ENCODE measurements at places on chromosomes 13 and 19. TPM values are rescaled to one million over a fixed set of nuclear protein-coding genes. Genes with fewer than 3 reads are reported as not detected.
A peak's percentile ranks its signal among the peaks of the same experiment; 100 is the strongest.

DNA sequence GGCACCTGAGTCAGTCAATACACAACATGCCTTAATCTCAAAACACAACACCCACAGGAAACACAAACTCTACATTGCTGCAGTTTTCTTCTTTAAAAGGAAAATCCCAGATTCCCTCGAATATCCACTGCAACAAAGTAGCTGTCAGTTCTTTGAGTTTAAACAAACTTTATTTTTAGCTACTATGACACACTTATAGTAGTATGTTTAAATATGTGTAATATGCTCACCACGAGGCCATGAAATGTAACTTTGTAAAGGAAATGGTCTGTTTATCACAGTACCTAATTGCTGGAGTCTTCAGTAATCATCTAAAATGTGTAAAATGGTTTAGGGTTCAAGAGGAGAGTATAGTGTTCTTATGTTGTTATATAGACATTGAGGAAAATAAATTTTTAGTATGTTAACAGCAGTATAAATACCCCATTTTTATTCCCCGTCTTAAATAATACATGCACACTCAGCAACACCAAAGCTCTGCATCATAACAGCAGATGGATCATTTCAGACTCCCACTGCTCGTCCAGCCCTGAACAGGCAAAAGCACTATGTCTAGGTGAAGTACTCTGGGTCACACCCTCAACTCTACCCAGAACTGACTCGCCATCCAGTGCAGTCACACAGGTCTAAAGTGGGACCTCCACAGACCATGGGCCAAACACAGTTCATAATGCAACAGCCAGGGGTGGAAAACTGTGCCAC is 20.6 kb downstream of the TUBGCP3 start:
- H3K4me3 ChIP-seq = no peak overlapping the region
- no peak overlapping the region for H3K27ac ChIP-seq
- H3K36me3 ChIP-seq = peaks cover 35% of the 10 kb centered on the region

DNA sequence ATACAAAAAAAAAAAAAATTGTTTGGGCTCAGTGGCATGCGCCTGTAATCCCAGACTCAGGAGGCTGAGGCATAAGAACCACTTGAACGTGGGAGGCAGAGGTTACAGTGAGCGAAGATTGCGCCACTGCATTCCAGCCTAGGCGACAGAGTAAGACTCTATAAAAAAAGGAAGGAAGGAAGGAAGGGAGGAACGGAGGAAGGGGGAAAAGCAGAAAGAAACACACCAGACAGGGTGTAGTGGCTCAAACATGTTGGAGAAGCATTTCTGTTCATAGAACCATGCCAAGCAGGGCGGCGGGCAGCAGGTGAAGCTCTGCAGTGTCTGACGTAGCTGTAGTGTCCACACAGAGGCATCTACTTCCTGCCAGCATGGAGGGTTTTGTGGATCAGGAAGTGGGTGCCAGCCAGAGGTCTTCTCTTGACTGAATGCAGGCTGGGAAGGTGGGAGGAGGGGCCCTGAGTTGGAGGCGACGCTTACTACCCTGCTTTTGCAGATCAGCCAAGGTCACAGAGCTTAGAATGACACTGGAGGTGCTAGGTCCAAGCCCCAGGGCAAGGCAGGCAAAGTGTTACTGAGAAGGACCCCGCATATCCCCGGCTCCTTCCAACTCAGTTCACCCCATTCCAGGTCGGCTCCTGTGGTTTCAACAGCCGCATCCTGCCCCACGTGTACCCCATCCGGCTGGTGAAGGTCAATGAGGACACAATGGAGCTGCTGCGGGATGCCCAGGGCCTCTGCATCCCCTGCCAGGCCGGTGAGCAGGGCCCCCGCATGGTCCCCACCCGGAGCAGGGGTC is 11.6 kb upstream of the PGLS start:
- no peak for DNase-seq
- peaks cover 16% of the 10 kb centered on the region for H3K4me1 ChIP-seq

GRCh38 chr13:68023838-68024581 is 793.9 kb upstream of the PCDH9 start:
- no peak overlapping the region for H3K27ac ChIP-seq
- no peaks in the 10 kb centered on the region for H3K27me3 ChIP-seq
- no peak overlapping the region for H3K4me3 ChIP-seq
- H3K4me1 ChIP-seq = no peaks in the 10 kb centered on the region

DNA sequence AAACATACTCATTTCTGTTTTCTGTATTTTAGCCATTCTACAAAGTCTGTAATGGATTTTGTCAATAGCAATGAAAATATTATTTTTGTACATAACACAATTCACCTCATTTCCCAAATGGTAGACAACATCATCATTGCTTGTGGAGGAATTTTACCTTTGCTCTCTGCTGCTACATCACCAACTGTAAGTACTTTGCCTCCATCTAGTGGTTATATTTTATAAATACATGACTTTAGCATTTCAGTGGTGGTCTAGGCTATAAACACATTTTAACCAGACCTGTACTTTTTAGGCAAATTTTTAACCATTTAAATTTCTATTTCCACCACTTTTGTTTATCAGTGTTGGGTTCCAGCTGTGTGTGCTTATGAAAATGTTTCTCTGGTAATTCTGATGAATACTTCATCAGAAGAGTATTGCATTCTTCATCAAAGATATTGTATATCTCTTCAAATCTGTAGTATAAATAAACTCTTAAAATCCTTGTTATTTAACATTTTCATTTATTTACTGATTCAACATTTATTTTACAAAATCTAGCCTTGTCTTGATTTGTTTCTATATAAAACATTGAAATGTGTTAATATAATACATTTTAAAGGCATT is 222.4 kb downstream of the NBEA start:
- H3K36me3 ChIP-seq = no peaks in the 10 kb centered on the region
- H3K27me3 ChIP-seq = no peaks in the 10 kb centered on the region
- no peak for DNase-seq
- H3K4me3 ChIP-seq = no peak overlapping the region
- peaks cover 8% of the 10 kb centered on the region for H3K4me1 ChIP-seq

DNA sequence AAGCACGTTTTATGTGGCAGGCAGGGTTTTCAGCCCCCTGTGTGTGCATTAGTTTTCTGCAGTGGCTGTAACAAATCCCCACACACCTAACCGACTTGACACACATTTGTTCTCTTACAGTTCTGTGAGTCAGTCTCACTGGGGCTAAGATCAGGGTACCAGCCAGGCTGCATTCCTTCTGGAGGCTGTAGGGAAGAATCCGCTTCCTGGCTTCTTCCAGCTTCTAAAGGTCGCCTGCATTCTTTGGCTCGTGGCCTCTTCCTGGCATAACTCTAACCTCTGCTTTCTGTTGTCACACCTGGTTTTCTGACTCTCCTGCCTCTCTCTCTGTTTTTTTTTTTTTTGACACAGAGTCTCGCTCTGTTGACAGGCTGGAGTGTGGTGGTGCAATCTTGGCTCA is 6.4 kb downstream of the ELSPBP1 start:
- H3K27ac ChIP-seq = no peak overlapping the region
- H3K4me3 ChIP-seq = no peak overlapping the region
- peaks cover 5% of the 10 kb centered on the region for H3K27me3 ChIP-seq
- no peaks in the 10 kb centered on the region for H3K36me3 ChIP-seq
- no peak for DNase-seq

GRCh38 chr19:22831211-22831610 is 880 bp upstream of the ZNF723 start:
- H3K27me3 ChIP-seq = no peaks in the 10 kb centered on the region
- no peak for DNase-seq
- H3K36me3 ChIP-seq = no peaks in the 10 kb centered on the region
- H3K4me1 ChIP-seq = no peaks in the 10 kb centered on the region
- no peak overlapping the region for H3K27ac ChIP-seq

GRCh38 chr19:19866611-19867248 is 1.0 kb downstream of the ZNF253 start:
- peak overlapping the region; percentile 100 for H3K4me3 ChIP-seq
- peaks cover 23% of the 10 kb centered on the region for H3K4me1 ChIP-seq
- H3K36me3 ChIP-seq = peaks cover 41% of the 10 kb centered on the region
- peak overlapping the region; percentile 100 for H3K27ac ChIP-seq
- H3K27me3 ChIP-seq = no peaks in the 10 kb centered on the region
- peak; percentile 83 for DNase-seq

DNA sequence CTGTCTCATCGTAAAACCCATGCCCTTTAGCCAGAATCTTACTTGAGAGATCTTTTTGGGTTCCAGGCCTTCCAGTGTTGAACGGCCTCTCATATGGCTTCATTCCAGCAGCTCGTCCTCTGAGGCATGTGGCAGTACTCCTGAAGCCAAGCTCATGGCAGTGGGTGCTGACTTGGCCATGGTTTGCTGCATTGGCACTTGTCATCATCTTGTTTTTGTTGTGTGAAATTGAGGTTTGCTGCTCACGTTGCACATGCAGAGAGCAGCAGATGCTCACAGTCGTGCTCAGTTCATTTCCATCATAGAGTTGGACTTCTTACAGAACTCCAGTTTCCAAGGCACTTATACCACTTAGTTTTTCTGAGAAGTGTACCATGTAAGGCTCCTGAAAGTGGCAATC is 14.9 kb downstream of the TEX29 start:
- H3K27ac ChIP-seq = no peak overlapping the region
- peak; percentile 24 for DNase-seq
- no peak overlapping the region for H3K4me3 ChIP-seq
- H3K27me3 ChIP-seq = peaks cover 2% of the 10 kb centered on the region
- no peaks in the 10 kb centered on the region for H3K4me1 ChIP-seq

DNA sequence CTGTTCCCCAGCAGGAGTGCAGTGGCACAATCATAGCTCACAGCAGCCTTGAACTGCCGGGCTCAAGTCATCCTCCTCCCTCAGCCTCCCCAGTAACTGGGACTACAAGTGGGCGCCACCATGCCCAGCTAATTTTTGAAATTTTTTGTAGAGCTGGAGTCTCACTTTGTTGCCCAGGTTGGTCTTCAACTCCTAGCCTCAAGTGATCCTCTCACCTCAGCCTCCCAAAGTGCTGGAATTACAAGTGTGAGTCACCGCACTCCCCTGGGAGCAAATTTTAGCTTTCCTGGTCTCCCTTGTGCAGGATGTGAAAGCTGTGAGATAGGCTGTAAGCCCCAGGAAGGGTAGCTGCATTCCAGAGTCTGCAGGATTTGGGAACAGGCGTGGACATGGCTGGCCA is 5.4 kb upstream of the GARRE1 start:
- DNase-seq = no peak
- no peaks in the 10 kb centered on the region for H3K36me3 ChIP-seq
- H3K4me1 ChIP-seq = peaks cover 2% of the 10 kb centered on the region
- no peak overlapping the region for H3K27ac ChIP-seq
- H3K4me3 ChIP-seq = no peak overlapping the region

GRCh38 chr19:19304186-19304965 is 15.9 kb downstream of the SUGP1 start:
- H3K27me3 ChIP-seq = no peaks in the 10 kb centered on the region
- H3K4me3 ChIP-seq = no peak overlapping the region
- no peaks in the 10 kb centered on the region for H3K4me1 ChIP-seq

DNA sequence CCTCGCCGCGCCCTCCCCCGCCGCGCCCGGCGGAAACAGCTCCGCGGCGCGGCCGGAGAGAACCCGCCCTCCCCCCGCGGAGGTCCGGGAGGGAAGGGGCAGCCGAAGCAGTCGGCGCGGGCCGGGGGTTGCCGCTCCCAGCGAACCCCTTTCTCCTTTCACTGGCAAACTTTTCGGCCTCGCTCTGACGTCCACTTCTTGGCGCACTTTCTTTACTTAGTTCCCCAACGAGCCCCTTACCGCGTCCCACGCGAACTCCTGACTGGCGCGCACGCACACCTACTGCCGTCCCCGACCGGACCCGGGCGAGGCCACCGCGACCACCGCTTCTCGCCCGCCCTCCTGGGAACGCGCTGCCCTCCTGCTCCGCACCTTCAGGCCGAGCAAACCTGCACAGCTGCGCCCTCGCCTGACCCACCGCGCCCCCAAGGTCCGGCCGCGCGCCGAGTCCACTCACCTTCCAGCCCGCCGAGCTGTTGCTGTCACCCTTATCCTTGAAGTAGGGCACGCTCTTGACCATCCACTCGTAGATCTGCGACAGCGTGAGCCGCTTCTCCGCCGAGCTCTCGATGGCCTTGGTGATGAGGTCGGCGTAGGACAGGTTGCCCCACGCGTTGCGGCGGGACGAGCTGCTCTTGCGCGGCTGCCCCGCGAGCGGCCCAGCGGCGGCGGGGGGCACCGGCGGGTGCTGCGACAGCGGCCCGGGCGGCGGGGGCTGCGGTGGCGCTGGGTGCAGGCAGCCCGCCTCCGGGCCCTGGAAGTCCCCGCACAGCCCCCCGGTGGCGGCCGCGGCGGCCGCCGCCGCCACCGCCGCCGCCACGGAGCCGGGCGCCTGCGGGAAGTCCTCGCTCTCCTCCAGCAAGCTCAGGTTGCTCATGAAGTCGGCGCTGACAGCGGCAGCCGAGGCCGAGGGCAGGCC is 1.1 kb downstream of the FOXO1 start:
- H3K27ac ChIP-seq = peak overlapping the region; percentile 95
- peak; percentile 83 for DNase-seq
- peak overlapping the region; percentile 93 for H3K4me3 ChIP-seq
- H3K27me3 ChIP-seq = no peaks in the 10 kb centered on the region
- peaks cover 25% of the 10 kb centered on the region for H3K36me3 ChIP-seq
- peaks cover 44% of the 10 kb centered on the region for H3K4me1 ChIP-seq

DNA sequence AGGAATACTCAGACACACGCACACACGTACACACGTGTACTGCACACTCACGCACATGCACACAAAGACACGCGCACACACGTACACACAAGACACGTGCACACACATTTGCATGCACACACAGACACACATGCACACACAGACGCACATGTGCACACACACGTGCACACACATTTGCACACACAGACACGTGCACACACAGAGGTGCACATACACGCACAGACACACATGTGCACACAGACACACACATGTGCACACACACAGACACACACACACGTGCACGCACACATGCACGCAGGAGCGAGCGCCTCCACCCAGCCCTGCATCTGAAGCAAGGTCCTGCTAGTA is 81.1 kb downstream of the GADD45B start:
- H3K36me3 ChIP-seq = no peaks in the 10 kb centered on the region
- peaks cover 4% of the 10 kb centered on the region for H3K27me3 ChIP-seq
- no peak overlapping the region for H3K4me3 ChIP-seq

GRCh38 chr19:37513397-37513796 is 6.7 kb downstream of the ZNF793 start:
- H3K4me3 ChIP-seq = no peak overlapping the region
- H3K36me3 ChIP-seq = peaks cover 6% of the 10 kb centered on the region
- H3K27ac ChIP-seq = no peak overlapping the region
- no peaks in the 10 kb centered on the region for H3K4me1 ChIP-seq
- no peaks in the 10 kb centered on the region for H3K27me3 ChIP-seq

Gene BRCA2
- 24.7 TPM for total RNA-seq

Gene VAV1
- 78.9 TPM for total RNA-seq

Gene PCDH8
- total RNA-seq = not detected

Gene DLL3
- total RNA-seq = 2.2 TPM
